ENCODE measurements at places on chromosomes 6 and 20. TPM values are rescaled to one million over a fixed set of nuclear protein-coding genes. Genes with fewer than 3 reads are reported as not detected.

DNA sequence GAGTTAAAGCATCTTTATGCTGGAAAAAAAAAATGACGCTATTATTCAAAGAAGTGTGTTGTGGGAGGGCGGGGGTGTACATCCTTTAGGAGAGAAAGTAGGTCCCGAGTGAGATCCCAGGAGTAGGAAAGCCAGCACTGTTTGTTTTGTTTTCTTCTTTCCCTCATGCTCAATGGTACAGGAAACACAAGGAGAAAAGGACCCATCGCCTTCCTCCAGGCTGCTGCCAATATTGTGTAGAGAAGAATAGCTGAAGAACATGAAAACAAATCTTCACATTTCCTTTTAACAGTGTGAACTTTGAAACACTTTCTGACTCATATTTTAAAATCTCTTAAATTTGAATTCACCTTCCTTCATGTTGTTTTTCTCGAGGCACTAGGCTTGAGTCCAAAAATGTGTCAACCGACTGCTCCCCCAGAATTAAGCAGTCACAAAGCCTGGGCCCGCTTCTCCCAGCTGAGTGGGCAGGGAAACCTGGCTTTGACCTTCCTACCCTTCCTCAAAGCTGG lies 22.3 kb downstream of the PPP1R16B start:
- H3K27me3 ChIP-seq = peaks cover 37% of the 10 kb centered on the region
- no peak overlapping the region for H3K4me3 ChIP-seq
- no peak overlapping the region for H3K27ac ChIP-seq
- no peak for DNase-seq
- H3K4me1 ChIP-seq = no peaks in the 10 kb centered on the region
- H3K36me3 ChIP-seq = no peaks in the 10 kb centered on the region

- peaks cover 26% of the 10 kb centered on the region for H3K4me1 ChIP-seq
- H3K4me3 ChIP-seq = peak overlapping the region; percentile 89
- H3K27ac ChIP-seq = peak overlapping the region; percentile 53
- H3K36me3 ChIP-seq = no peaks in the 10 kb centered on the region
Observed at GRCh38 chr6:28658475-28659249, 133.0 kb downstream of the GPX5 start.

GRCh38 chr6:99789767-99790166 lies 183.1 kb downstream of the PRDM13 start:
- no peaks in the 10 kb centered on the region for H3K4me1 ChIP-seq
- no peak overlapping the region for H3K27ac ChIP-seq

DNA sequence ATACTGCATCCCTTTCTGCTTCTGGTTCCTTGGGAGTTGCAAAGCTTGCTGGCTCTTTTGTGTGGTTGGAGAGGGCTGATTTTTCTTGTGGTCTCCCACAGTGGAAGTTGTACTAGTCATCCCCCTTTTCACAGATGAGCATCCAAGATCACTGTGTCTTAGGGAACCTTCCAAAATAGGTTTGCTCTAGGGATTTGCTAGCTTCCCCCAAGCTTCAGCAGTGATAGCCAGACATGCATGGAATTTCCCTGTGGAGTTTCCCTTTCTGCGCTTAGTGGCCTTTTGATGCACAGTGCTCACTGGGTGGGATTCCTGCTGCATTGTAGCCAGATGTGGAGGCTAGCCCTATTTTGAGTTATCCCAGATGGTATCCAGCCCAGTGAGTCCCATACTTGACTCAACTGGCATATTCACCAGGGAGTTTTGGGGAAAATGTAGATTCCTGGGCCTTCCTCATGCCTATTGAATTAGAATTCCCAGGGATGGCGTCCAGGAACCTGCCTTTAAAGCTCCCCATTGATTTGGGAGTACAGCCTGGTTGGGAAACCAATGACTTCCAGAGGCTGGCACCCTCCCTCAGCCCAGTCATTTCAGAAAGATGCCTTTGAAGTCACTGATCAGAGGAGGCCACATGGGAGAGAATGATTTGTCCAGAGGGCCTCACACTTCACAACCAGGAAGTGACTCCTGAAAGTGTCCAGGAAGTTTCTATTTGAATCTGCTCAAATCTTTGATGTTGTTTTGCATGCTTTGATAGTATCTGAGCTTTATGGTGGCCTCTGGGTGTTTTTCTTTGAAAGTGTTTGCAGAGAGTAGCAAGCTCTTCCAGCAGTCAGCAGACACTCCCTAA lies 25.9 kb downstream of the PPARD start:
- peaks cover 66% of the 10 kb centered on the region for H3K4me1 ChIP-seq
- DNase-seq = peak; percentile 83
- peak overlapping the region; percentile 98 for H3K27ac ChIP-seq
- peak overlapping the region; percentile 7 for H3K4me3 ChIP-seq
- peaks cover 40% of the 10 kb centered on the region for H3K36me3 ChIP-seq

DNA sequence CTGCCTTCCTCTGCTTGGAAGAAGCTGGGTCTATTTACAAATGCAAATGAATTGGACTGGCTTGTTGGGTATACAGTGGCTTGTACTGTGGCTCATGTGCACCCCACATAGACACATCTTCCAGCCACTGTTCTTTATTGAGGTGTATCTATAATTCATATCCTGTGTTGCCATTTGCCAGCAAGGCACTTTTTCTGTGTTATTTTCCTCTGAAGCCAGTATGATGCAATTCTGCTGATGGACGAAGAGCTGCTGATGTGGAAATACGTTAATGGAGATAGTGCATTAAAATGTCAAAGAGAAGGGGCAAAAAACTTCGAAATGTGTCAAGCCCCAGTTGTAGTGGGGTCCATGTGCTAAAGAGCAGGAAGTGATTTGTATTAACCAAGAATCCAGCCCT lies 167.5 kb downstream of the TMEM242 start:
- peaks cover 25% of the 10 kb centered on the region for H3K4me1 ChIP-seq
- no peak overlapping the region for H3K27ac ChIP-seq
- DNase-seq = no peak
- no peak overlapping the region for H3K4me3 ChIP-seq
- H3K27me3 ChIP-seq = no peaks in the 10 kb centered on the region

DNA sequence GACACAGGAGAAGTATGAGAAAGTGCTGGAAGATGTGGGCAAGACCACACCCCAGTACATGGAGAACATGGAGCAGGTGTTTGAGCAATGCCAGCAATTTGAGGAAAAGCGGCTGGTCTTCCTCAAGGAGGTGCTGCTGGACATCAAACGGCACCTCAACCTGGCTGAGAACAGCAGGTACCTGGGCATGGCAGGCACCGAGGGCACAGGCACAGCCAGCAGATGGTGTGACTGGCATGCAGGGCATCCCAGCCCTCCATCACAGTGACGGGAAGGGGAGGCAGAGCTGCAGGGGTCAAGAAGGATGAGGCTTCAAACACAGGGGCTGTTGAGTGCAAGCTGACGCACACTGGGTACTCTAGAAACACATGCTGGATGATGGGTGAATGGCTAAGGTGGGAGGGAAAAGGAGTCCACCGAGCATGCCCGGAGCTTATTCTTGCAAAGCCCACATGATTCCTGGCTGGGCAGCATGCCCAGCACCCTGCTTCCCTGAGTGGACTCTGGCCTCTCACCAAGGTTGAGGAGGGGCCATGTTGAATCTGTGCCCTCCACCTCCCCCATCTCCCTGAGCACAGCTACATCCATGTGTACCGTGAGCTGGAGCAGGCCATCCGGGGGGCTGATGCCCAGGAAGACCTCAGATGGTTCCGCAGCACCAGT lies 26.3 kb downstream of the SPDEF start:
- H3K4me3 ChIP-seq = no peak overlapping the region
- H3K27me3 ChIP-seq = peaks cover 7% of the 10 kb centered on the region
- peaks cover 7% of the 10 kb centered on the region for H3K4me1 ChIP-seq
- H3K27ac ChIP-seq = no peak overlapping the region

DNA sequence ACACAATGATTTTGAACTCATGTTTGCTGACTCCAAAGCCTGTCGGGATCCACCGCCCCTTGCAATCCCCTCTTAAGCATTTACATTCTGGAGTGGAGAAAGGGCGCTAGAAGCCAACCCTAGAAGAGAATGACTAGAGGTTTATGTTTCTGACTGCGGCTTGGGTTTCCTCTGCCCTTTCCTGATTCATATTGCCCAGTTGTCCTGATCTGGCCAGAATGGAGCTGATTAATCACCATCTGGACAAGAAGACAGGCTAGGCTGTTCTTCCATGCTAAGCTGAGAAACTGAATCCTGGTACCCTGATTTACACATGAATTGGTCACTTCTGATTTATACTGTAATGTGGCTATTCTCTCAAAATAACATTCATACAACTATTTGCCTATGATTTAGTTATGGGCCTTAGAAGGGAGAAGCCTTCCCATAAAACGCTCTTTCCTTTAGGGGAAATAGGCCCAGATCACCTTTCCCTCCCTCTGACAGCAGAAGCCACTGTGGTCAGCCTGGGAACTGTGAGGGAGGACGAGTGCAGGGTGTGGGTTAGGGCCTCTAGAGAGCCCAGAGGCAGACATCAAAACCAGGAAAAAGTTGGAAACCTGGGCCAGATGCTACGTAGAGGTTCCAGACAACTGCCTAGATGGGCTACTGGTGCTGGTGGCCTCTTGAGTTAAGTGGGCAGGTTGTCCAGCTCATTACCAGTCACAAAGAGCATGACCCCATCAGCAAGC lies 199.2 kb upstream of the PRDM1 start:
- no peak overlapping the region for H3K4me3 ChIP-seq
- H3K27ac ChIP-seq = peak overlapping the region; percentile 60
- no peaks in the 10 kb centered on the region for H3K36me3 ChIP-seq
- H3K27me3 ChIP-seq = peaks cover 2% of the 10 kb centered on the region
- peaks cover 62% of the 10 kb centered on the region for H3K4me1 ChIP-seq

HELZ2 gene
- 14.7 TPM for total RNA-seq

GRCh38 chr6:140441256-140441655 lies 1066.8 kb upstream of the CITED2 start:
- no peak overlapping the region for H3K4me3 ChIP-seq
- peak; percentile 77 for DNase-seq
- H3K36me3 ChIP-seq = peaks cover 16% of the 10 kb centered on the region
- peak overlapping the region; percentile 81 for H3K27ac ChIP-seq
- peaks cover 58% of the 10 kb centered on the region for H3K4me1 ChIP-seq

DNA sequence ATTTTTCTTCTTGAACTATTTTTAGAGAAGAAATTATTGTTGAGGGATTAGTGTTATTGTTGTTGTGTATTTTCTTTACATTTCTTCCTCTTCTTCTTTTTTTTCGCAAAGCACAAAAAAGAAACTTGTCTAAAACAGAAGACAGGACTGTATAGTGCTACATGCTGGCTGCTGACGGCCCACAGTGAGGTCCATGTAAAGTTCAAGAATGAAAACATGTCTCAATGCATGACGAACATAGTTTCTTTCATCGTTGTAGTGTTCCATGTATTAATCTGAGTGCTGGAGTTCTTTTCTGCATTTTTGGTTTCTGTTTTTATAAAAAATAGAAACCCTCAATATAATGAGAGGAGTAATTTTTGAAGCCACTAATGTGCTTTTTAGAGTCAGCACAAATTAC lies 462.9 kb upstream of the MARCKS start:
- peaks cover 29% of the 10 kb centered on the region for H3K4me1 ChIP-seq
- DNase-seq = no peak

FOXA2 gene
- not detected for total RNA-seq

PTK6 gene
- not detected for total RNA-seq

GSTA2 gene
- total RNA-seq = not detected

- H3K27me3 ChIP-seq = no peaks in the 10 kb centered on the region
- DNase-seq = no peak
- no peak overlapping the region for H3K27ac ChIP-seq
- H3K4me3 ChIP-seq = no peak overlapping the region
- H3K4me1 ChIP-seq = peaks cover 6% of the 10 kb centered on the region
- no peaks in the 10 kb centered on the region for H3K36me3 ChIP-seq
Observed at GRCh38 chr6:20113649-20114224, 98.5 kb downstream of the MBOAT1 start.

DNA sequence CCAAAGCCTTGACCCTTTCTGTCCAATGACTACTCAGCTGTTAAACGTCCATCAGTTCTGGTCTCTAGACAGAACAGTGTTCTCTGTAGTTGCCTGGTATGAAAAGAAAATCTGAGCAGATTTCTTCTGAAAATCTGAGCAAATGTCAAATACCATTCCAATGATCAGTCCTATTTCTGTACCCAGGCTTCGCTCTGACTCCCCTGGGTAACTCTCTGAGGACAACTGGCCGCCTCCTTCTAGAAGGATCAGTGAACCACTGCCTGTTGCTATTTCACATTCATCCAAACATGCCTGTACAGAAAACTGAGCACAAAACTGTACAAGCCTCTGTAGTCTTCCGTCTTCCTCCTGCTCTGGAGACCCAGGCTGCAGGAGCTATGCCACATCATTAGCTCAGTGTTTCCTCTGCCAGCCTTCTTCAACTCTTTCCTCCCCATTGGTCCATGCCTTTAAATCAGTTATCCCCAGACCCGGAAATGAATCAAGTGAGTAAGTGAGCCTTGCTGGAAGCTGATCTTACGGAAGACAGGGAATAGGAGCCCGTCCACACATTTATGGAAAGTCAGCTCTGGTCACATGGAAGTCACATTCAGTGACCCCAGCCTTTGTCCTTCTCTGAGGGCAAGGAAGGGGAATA lies 63.3 kb downstream of the DAAM2 start:
- peaks cover 28% of the 10 kb centered on the region for H3K4me1 ChIP-seq
- H3K4me3 ChIP-seq = no peak overlapping the region
- H3K27ac ChIP-seq = peak overlapping the region; percentile 47
- H3K27me3 ChIP-seq = peaks cover 21% of the 10 kb centered on the region
- peak; percentile 10 for DNase-seq
- no peaks in the 10 kb centered on the region for H3K36me3 ChIP-seq

DNA sequence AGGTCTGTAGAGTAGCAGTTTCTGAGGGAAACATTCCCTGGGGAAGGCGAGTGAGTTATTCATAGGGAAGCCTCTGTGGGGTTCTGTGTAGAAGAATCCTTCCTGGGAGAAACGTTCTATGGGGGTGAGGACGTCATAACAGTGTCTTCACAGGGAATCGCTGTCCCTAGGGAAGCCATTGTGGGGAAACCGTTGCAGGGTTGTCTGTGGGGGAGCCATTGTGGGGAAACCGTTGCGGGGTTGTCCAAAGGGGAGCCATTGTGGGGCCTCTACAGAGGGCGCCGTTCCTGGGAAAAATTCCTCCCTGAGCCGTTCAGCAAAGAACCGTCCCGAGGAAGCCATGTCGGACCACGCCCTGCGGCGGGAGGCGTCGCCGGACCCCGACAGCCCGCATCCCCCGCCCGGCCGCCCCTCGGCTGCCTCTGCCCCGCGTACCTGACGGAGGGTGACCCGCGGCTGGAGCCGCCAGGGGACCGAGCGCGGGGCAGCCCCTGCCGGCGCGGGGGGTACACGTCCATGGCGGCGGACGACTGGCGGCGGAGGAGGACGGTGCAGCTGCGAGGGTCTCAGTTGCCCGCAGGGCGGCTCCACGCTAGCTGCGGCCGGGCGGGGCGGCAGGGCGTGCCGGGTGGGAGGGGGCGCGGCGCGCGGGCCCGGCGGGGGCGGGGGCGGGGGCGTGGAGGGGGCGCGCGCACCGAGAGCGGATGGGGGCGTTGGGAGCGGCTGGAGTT lies at the start of gene DNAAF9:
Gene DNAAF9 (minus strand): TSS at position 630 of the 731 bp plus-strand sequence. CDS start 112 bp downstream, at position 518.
- H3K36me3 ChIP-seq = no peaks in the 10 kb centered on the region
- H3K4me1 ChIP-seq = peaks cover 38% of the 10 kb centered on the region
- peak within 1 kb of the TSS; percentile 95 for H3K27ac ChIP-seq
- peak within 1 kb of the TSS; percentile 92 for H3K4me3 ChIP-seq
- peak; percentile 34 for DNase-seq
- no peaks in the 10 kb centered on the region for H3K27me3 ChIP-seq

- no peak overlapping the region for H3K4me3 ChIP-seq
- no peak overlapping the region for H3K27ac ChIP-seq
- H3K27me3 ChIP-seq = no peaks in the 10 kb centered on the region
- no peak for DNase-seq
- no peaks in the 10 kb centered on the region for H3K4me1 ChIP-seq
- H3K36me3 ChIP-seq = no peaks in the 10 kb centered on the region
Observed at GRCh38 chr6:162705736-162706135, 21.8 kb downstream of the PRKN start.
